ENCODE measurements at places on chromosomes 6 and 20.
A peak's percentile ranks its signal among the peaks of the same experiment; 100 is the strongest.

DNA sequence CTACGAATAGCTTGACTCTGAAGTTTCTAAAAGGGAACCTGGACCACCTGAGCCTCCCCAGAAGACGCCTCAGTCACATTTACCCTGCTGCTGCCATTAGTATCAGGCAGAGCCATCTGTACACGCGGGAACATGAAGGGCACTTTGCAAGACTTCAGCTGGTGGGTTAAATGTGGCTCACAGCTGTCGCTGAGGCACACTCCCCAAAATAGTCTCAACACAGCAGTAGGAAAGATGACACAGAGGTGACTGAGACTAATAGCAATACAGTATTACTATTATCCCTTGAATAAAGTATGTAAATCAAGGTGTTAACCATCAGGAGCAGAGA, 29.0 kb downstream of the PSMB1 start:
- DNase-seq: no peak

GRCh38 chr6:12851123-12851695, 134.6 kb downstream of the PHACTR1 start:
- DNase-seq: no peak

- peak; percentile 92 for DNase-seq
These were observed 42.3 kb downstream of the HIVEP2 start for GRCh38 chr6:142902636-142903053.

GRCh38 chr20:23361119-23361475, 885 bp upstream of the GZF1 start:
- DNase-seq: no peak

DNA sequence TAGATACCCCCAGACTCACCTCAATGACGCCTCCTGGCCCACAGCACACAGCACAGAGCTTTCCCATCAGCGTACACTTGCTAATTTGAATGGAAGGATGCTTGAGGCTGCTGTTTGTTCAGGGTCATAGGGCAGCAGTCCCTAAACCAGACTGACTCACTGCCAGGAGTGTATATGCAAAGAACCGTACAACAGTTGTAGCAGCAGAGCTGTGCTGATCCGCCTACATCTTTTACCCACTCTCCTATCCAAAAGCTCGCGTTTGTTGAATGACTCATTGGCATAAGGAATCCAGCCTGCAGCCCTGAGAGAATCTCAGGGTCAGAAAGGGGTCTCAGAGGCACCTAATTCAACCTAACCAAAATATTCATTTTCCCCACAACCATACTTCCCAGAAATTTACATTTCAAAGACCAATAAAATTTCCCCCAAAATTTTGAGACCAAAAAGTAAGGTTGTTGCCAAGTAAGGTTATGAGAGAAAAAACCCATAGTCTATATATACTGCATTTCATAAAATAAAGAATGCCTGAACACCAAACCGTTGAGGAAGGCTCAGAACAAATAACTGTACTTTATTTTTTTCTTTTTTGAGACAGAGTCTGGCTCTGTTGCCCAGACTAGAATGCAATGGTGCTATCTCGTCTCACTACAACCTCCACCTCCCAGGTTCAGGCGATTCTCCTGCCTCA, 35.3 kb upstream of the CCND3 start:
- DNase-seq: no peak

GRCh38 chr20:44112456-44112855, 74.5 kb downstream of the JPH2 start:
- DNase-seq: no peak

GRCh38 chr6:111894272-111894671, 21.0 kb upstream of the FYN start:
- no peak for DNase-seq

DNA sequence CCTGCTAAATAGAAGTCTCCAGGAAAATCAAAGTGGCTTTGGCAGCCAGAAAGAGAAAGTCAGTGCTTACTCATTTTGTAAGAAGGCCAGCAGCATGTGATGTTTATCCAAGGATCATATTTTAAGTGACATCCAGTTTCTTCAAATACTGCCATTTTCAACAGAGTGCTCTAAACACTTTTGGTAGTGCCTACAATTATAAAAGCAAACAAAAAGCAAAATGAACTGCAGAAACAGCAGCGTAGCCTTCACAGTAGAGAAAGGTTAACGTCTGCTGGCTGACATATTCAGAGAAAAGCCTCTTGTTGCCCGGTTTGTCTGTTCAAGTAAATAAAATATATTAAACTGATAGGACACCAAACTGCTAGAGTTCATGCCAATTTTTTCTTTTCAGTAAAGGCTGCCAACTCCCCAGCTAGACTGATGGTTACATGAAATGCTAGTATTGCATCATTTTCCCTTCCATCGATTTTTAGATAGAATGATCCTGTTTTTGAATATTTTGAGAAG, 705.7 kb upstream of the SLC35B3 start:
- no peak for DNase-seq

DNA sequence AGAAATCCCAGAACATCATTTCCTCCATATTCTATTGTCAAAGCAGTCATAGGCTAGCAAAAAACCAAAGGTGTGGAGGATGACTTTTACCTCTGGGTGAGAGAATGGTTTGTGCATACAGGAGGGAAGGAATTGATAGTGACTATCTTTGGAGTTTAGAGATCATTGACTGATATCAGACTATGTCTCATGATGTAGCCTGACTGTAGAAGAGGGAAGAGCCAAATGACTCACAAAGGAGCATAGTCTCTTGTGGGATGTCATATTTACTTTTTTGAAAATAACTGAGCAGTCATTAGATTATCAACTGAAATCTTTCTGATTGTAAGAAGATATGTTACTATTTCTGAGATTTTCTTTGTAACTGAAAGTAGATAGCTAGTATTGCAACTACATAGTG, 158.5 kb downstream of the FLRT3 start:
- DNase-seq: no peak

DNA sequence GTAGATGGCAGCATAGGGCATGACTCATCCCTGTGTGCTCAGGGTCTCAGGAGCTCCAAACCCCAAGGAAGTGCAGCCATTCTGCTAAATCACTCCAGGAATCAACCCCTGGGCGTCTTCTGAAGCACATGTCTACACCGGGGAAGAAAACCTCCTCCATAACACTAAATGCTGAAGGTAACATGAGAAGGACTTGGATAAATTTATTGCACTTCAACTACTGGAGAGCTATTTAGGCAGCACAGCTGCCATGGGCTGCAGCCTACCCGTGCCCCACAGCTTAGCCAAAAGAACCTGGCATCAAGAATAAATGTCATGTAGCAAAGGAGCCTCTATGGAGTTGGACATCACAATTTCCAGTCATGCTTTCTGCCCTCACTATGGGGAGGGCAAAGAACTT, 152.4 kb upstream of the PROKR2 start:
- DNase-seq: no peak

GRCh38 chr6:35219683-35220326, 6.0 kb downstream of the SCUBE3 start:
- no peak for DNase-seq

DNA sequence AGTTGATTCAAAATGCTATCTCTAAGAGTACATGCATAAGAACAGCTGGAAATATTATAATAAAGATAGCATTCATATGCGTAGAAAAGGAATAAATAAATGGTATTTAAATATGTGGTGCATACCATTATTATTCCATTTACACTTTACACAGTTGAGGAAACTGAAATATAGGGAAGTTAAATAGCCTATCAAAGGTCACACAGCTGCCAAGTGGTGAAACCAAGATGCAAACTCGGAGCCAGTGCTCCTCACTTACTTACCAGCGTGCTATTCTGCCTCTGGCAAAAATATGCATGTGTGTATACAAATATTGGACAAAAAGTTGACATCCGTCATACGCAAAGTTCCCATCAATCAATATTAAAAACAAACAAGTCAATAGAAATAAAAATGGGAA, 22.3 kb upstream of the ANKEF1 start:
- DNase-seq: no peak

DNA sequence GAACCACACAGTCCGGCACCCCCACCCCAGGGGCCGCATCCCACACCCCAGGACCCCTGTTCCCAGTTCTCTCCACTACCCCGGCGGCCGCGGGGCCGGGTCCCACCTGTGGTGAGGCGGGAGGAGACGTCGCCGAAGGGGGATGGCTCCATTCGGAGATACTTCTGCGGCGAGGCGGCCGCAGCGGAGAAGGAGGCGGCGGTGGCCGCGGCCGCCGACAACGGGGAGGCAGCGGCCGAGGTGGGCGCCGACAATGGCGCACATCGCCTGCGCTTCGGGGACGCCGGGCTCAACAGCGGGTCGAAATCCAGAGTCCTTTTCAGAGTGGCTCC, 723 bp downstream of the AKIRIN2 start:
- DNase-seq: no peak

- DNase-seq: no peak
These were observed 27.9 kb upstream of the SERPINB9 start for GRCh38 chr6:2931055-2931454.

- no peak for DNase-seq
These were observed 314.5 kb downstream of the COL12A1 start for GRCh38 chr6:74891349-74891831.

- DNase-seq: no peak
These were observed 13.4 kb upstream of the GHRH start for GRCh38 chr20:37274851-37275524.

GRCh38 chr6:14559746-14560536, 442.4 kb downstream of the CD83 start:
- DNase-seq: peak; percentile 95

GRCh38 chr20:54219751-54220426, 12.0 kb downstream of the PFDN4 start:
- no peak for DNase-seq

DNA sequence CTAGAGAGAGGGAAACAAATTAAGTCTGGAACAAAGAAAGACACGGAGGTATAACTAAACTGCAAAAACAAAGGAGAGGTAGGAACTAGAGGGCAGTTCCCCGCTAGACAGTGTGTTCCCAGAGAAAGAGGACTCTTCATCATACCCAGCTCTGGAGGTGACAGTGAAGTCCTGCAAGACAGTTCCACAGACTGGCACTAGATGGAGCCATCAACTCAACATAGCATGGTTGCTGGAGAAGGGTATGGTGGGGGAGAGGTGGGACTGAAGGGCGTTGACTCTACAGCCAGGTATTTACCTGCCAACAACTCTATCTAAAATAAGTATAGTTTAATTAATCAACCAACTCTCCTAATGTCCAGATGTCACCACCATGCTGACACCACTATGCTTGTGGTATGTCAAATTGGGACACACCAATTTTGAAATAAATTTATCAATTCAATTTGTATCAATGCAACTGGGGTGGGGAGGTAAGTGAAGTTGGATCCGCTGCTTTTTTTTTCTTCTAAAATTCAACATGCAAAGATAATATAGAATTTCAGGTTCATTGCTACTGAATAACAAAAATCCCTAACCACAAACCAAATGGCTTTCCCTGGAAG, 9.7 kb downstream of the BACH2 start:
- no peak for DNase-seq

DNA sequence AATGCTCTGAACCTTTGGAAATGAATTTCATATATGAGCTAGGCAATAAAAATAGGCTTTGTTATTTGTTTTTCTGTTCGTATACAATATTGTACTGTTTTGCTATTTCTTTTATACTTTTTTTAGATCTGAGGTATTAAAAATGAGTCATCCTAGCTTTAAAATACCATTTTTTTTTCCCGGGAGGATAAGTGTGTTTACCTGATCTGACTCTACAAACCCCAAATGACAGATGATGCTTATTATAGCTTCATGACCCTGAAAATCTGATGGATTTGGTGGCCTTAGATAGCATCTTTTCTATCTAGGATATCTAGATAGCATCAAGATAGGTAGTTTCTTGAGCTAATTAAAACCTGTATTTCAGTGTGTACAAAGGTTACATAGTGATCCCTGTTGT, 206.4 kb downstream of the DTNBP1 start:
- DNase-seq: no peak

DNA sequence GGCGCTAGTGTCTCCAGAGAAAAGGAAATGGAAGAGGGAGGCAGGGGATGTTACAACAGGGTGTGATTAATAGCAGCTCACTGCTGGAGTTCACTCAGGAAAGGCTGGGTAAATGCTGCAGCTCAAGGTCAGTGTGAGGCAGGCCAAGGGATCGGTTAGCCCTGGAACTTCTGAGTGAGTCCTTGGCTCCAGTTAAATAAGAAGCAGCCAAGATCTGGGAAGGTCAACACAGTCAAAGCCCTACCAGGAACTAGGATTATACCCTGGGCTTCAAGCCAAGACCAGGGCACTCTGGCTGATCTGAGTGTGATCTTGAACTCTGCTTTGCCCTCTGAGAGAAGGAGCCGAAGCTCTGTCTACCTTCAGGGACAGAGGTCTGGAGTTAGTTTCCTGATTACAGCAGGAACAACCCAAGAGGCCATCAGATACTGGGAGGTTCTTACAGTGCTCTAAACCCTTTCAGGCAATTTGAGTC, 44.3 kb downstream of the TPD52L1 start:
- DNase-seq: peak; percentile 67

Measured in epithelial cell of proximal tubule (primary cell).